ENCODE measurements at places on chromosomes 16 and 17.

DNA sequence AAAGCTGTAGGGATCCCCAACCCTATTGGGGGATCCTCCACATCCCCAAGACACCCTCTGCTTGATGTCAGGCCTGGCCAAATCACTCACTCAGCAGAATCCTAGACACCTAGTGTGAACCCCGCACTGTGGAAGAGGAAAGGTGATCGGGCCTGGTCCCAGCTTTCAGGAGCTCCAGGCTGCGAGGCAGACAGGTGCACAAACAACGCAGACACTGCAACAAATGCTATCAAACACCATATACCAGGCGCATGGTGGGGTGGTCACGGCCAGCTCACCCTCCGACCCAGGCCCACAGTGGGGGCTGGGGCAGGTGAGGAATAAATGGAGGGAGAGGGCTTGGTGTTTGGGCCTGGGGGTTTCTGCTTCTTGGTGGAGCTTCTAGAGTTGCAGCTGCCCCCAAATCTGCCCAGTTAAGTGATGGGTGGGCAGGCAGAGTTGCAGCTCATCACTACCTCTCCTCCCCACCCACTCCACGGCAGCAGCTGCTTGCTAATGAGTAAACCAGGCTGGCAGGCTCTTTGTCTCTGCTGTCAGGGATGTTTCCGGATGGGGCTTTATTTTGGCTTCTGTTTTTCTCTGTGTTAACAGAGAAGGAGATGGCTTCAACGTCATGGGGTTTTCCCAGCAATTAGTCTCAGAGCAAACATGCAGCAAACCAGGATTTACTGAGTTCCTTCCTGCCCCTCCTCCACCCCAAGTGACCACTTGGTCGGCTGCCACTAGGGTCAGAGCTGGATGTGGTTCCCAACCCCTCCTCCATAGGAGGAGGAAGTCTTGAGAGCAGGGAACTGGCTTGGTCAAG is 46.6 kb downstream of the PECAM1 start:
- no peak for DNase-seq

- DNase-seq = no peak
These were observed 26.9 kb upstream of the SPATA32 start for GRCh38 chr17:45288825-45289224.

DNA sequence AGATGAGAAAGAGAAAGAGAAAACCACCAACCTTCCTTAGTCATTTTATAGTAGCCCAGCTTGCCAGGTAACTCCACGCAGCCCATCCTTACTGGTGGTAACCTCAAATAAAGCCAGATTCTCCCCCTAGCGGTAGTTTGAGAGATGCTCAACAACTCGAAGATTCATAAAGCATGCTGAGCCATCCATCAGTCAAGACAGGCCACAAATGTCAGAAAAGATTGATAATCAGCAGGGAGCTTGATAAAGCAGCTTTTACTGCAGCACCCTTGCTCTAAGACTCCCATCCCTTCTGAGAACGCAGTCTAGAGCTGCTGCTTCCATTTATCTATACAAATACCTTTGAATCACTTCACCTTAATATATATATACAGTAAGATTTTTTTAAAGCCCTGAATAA is 451.5 kb upstream of the HSBP1 start:
- peak; percentile 20 for DNase-seq

DNA sequence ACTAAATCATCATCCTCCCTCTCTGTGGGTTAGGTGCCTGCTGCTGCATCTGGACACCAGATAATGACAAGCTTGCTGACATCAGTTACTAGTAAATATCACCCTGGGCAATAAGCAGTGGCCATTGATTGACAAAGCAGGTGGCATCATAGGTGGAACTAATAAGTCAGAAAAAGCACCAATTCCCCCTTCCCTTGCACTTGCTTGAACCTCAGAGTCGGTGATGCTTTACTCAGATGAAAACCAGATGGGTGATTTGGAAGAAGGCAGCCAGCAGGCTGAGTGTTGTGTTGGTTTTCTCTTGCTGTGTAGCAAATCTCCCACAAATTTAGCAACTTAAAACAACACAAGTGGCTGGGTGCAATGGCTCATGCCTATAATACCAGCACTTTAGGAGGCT is 146.9 kb upstream of the NOL11 start:
- no peak for DNase-seq

DNA sequence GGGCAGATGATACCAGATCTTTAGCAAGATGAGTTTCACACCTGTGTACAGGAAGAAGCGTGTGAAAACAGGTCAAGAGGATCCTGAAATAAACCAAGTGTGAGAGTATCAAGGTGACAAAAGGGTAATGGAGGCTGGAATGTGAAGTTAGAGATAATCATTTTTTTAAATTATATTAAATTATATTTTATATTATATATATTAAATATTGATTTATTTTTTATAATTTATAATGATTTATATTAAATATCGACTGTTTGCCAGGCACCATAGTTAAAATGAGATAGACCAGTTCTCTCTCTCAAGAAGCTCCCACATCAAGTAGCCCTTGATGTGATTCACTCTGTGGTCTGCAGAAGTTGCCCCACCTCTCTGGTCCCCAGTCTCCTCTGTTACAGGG is 360.2 kb upstream of the HSBP1 start:
- no peak for DNase-seq

GRCh38 chr16:4737545-4737944 is 3.2 kb downstream of the DNAAF8 start:
- DNase-seq = no peak

DNA sequence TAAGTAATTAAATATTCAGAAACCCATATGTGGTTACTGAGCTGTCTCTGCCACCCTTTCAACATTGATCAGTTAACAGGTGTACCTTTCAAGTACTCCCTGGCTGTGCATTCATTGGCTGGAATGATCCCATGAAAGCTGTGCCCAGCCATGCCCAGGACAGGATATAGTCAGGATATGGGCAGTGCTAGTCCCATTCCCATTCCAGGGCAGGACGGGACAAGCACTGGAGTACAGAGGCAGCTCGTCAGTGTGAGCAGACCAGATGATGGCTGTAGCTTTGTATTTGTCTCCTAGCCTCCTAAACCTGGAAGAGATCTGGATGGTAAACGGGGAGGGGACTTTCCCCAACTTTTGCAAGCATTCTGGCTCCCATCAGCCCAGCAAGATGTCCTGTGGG is 22.5 kb downstream of the HEATR3 start:
- DNase-seq = no peak

DNA sequence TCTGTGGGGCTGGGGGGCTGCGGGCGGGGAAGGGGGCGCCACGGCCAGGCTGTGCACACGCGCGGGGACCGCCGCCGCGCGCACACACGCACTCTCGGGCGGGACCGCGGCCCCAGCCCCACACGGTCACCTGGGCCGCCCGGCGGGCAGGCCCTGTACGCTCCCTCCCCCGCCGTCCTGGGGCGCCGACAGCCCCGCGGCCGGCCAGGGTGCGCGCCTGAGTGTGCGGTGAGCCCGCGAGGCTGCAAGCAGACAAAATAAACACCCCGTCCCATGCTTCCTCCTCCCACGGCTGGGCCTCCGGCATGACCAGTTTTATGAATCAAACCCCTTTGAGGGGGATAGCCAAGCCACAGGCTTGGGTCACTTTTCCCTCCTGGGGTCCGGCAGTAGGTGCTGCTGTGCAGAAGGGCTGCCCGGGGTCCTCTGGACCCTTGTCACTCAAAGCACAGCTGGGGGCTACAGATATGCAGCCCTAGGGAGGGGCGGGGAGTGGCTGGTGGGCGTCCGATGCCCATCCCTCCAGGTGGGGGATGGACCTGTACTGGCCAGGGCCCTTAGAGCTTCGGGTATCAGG is 441 bp downstream of the VASN start:
- DNase-seq = no peak

GRCh38 chr16:14286368-14287230 is 215.5 kb downstream of the MRTFB start:
- no peak for DNase-seq

GRCh38 chr16:81627024-81627423 is 152.1 kb upstream of the PLCG2 start:
- no peak for DNase-seq

GRCh38 chr16:82368041-82368440 is 198.0 kb upstream of the MPHOSPH6 start:
- no peak for DNase-seq

GRCh38 chr16:88375996-88376834 is 6.5 kb upstream of the ZNF469 start:
- DNase-seq = no peak

DNA sequence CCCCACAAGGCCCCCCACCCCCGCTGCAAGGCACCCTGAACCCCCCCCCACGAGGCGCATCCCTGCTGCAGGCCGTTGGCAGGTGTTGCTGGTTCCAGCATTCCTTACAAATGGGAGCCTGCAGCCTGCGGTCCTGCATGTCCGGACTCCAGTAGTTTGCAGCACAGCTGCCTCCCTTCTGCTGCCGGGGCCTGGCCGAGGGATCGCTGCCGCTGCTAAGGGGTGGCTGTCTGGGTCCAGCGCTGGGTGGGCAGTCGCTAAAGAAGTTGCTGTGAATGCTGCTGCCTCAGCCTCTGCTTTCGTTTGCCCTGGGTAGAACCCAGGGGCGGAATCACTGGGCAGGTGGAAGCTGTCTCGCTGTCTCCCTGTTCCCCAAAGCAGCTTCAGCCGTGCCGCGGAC is 11.8 kb downstream of the UTS2R start:
- DNase-seq = no peak

GRCh38 chr17:49576088-49576916 is 631 bp downstream of the NXPH3 start:
- no peak for DNase-seq

DNA sequence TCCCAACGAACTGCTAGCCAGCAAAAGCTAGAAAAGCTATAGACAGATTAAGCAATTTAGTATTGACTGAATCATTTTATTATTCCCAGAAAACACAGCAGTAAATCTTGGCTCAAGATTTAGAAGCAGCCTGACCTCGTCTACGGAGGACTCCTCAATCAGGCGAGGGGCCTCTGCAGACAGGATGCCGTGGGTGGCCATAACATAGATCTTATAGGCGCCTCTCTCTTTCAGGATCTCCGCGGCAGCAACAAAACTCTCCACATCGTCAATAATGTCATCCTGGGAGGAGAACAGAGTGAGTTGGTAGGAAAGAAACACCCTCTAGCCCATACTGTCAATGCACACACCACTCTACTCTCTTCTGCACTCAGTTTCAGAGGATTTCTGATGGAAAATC is 4.7 kb upstream of the QRICH2 start:
- DNase-seq = no peak

GRCh38 chr17:66240630-66241029 is 11.4 kb upstream of the APOH start:
- DNase-seq = no peak

- no peak for DNase-seq
These were observed 366.7 kb downstream of the KCNJ2 start for GRCh38 chr17:70535986-70536385.

DNA sequence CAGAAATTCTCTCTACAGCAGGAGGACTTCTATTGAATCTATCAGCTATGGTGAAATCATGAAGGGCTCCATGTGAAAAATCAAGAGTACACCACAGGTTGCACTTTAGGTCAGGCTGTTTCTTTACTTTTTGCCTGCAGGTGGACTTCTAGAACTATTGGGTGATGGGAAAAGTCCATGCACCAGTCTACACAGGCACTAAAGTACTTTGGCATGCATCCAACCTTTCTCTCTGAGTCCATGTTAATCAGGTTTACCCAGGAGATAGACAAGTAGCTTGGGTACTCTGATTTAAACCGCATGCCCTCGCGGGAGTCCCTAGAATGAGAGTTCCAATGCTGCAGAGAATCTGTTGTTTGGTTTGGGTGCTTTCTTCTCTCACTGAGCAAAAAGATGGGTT is 9.1 kb upstream of the ANKFN1 start:
- no peak for DNase-seq

GRCh38 chr16:68276223-68276622 is 11.9 kb downstream of the SLC7A6 start:
- DNase-seq = no peak

- no peak for DNase-seq
These were observed 49.4 kb downstream of the COG7 start for GRCh38 chr16:23403547-23403946.

DNA sequence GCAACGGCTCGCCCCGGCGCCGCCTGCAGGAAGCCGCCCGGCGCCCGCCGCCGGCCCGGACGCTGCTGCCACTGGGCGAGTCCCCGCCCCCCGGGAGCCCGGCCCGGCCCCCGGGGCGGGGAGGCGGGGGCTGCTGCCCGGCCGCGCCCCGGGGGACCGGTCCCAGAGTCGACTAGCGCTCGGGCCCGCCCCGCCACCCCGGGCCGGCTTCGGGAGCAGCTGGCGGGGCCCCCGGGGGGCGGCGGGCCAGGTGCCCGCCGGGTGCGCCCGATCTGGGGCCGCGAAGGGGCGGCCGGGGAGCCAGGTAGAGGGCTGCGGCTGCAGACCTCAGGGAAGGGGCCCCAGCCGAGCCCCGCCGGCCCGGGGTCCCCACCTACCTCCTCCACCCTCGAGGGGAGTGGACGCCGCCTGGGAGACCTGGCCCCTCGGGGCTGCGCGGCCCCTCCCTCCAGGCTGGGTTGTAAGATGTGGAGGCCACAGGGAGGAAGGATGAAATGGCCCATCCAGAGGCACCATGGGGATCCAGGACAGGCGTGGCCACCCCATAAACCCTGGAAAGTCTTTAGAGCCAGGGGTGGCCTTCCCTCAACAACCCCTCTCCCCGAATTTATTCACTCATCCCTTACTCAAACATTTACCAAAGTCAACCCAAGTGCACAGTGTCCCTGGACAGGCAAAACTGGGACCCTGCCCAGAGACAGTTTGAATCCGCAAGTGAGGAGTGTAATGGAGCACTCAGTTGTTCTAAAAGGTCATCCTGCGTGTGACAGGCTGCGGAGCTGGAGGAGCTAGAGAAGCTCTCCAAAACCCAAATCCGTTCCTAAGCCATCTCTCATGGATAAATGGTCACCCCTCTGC is at the start of gene CDYL2:
Gene CDYL2, minus strand, starts transcription at position 73 of the 858 bp plus-strand sequence. CDS start 425 bp downstream, outside the sequence.
- no peak for DNase-seq

DNA sequence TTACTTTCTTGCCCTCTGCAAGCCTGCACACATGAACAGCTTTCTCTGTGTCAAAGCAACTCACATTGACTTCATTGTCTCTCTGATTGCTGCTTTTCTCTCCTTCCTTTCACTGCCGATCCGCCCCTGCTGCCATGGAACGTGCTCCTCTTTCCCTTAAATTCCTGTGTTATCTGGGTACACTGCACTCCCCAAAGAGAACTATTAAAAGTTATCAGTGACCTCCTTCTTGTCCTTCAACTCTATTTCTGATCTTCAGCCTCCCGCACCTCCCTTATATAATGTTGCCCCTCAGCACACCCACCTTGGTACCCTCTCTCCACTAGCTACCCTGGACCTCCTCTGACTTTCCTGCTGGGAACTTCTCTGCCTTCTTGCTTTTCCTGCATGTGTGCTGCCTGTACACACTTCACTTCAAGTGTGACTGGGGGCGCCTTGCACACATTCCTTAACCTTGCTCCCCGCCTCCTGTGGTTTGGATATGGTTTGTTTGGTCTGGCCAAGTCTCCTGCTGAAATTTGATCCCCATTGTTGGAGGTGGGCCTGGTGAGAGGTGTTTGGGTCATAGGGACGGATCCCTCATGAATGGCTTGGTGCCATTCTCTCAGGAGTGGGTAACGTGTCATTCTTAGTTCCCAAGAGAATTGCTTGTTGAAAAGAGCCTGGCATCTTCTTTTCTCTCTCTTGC is 26.7 kb upstream of the PMP22 start:
- no peak for DNase-seq
